Left colon (tissue), 2 donors: ENCODE measurements at places on chromosomes 3 and 15. TPM values are rescaled to one million over a fixed set of nuclear protein-coding genes. Genes with fewer than 3 reads are reported as not detected.
A peak's percentile ranks its signal among the peaks of the same experiment; 100 is the strongest.

DNA sequence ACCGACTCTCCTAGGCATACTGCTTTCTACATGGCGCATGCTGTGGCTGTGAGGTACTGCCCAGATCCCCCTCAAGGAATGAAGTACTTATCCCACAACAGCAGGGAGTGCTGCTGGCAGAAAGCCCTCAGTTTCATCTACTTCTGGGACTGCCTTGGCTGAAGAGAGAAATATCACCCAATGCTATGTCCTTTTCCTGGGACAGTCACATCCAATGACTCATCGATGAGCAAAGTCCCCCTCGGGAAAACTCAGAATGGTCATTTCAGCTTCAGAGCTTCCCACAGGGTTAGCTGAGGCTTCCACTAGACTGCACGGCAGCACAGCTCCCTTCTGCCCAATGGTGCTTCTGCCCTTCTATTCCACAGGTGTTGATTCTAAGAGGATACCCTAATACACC lies 3.6 kb upstream of the NMD3 start:
- DNase-seq: no peak

DNA sequence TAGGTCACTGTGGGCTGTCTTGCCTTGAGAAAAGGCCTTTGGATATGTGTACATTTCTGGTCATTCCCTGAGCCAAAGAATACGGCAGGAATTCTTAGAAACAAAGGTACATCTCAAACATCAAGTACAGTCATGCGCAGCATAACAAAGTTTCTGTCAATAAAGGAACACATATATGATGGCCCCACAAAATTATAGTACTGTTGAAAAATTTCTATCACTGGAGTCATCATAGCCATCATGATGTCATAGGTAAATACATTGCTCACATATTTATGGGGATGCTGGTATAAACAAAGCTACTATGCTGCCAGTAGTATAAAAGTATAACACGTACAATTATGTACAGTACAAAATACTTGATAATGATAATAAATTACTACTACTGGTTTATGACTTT lies 38.9 kb upstream of the NECTIN3 start:
- DNase-seq: no peak

DNA sequence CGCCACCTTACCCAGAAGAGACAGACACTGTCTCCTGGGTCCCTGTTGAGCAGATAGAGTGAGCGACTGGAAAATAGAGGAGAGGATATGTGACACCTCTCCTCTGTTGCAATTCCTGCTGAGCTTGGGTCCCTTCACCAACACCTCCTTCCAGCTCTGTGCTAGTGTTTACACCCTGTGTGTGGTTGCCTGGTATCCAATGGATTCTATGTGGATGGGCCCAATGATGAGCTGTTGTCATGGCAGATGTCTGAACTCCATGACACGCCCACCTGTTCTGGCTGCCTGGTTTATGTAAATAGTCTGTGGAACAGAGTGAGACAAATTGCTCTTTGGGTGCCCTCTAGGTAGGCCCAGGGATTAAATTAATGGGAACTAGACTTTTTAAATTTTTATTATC lies 23.7 kb downstream of the RBM5 start:
- DNase-seq: no peak

GRCh38 chr15:34239151-34239808 lies 14.5 kb downstream of the EMC4 start:
- no peak for DNase-seq

- peak; percentile 84 for DNase-seq
These were observed 41.4 kb upstream of the UMPS start for GRCh38 chr3:124688581-124689454.

- DNase-seq: peak; percentile 46
These were observed at the start of gene NLGN1 for GRCh38 chr3:173397161-173398110. Gene NLGN1 (plus strand): TSS chr3:173397744.

GRCh38 chr3:21804330-21804729 lies 53.3 kb upstream of the ZNF385D start:
- DNase-seq: no peak

- DNase-seq: no peak
These were observed 11.4 kb downstream of the FHIT start for GRCh38 chr3:61239871-61240270.

GRCh38 chr3:75305901-75306300 lies 358.2 kb upstream of the FRG2C start:
- no peak for DNase-seq

CLDN16 gene
- total RNA-seq: not detected

MORC1 gene
- total RNA-seq: not detected

A4GNT gene
- total RNA-seq: not detected

CLSTN2 gene
- total RNA-seq: 2.4 TPM

GRAMD2A gene
- 1.0 TPM for total RNA-seq

ROBO2 gene
- 1.4 TPM for total RNA-seq
